ENCODE measurements at places on chromosomes 6 and 20. TPM values are rescaled to one million over a fixed set of nuclear protein-coding genes. Genes with fewer than 3 reads are reported as not detected.
A peak's percentile ranks its signal among the peaks of the same experiment; 100 is the strongest.

DNA sequence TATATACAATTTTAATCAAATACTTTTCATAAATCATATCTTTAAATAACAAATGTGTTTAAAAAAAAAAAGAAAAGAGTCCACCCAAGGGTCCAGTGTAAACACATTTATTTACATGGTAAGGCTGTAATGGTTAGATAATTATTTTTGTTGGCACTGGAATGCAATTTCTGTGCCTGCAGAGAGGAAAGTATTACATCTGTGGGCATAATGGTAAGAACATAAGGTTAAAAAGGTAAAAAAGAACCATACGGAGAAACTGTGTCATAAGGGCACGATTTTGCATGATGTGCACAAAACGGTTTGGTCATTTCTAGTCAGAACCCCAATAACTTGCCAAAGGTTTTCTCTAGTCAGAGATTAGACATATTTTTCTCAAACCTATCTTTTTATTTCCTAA is 54.3 kb downstream of the RWDD2A start:
- no peak for DNase-seq
- H3K27me3 ChIP-seq = no peaks in the 10 kb centered on the region
- H3K4me1 ChIP-seq = no peaks in the 10 kb centered on the region
- no peaks in the 10 kb centered on the region for H3K36me3 ChIP-seq
- H3K27ac ChIP-seq = no peak overlapping the region

Gene MYLK2
- not detected for total RNA-seq

Gene OGFRL1
- 28.9 TPM for total RNA-seq

Gene KHDRBS2
- 3.5 TPM for total RNA-seq

DNA sequence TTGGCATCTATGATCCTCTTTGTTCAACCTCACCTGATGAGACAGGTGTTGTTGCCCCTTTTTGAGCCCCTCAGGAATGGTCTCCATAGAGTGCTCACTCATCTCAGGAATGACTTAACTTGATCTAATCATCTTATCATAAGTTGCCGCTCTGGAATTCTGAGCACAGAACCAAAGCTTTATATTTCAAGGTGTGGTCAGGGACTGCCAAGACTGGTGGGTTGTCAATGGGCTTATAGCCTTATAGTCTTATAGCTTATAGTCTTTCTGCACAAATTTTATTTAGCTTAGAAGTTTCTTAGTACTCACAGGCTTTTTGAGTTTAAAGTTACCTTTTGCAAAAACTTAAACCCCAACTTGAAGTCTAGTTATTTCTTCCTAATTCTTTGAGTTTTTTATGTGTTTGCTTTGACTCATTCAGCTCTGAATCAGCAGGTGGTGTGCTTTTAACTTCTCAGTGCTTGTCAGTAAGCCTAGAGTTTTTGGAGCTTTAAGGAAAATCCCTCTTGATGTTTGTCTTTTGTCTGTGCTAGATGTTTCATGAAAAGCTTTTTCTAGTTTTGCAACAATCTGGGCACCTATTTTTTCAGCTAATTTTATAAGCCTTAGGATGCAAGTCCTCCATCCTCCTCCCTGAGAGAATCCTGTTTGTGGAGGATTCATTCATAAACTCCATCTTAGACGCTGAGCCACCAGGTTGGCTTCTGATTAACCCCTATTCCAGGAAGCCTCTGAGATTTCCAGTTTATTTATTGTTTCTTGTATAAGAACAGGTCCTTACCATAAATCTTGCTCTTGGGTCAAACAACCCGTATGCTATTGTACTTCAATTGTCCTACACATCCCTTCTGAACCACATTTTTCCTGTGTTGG is 72.3 kb upstream of the SSTR4 start:
- H3K27ac ChIP-seq = no peak overlapping the region
- H3K36me3 ChIP-seq = no peaks in the 10 kb centered on the region
- no peak overlapping the region for H3K4me3 ChIP-seq
- DNase-seq = no peak

- H3K4me3 ChIP-seq = no peak overlapping the region
- no peaks in the 10 kb centered on the region for H3K27me3 ChIP-seq
- DNase-seq = no peak
- H3K36me3 ChIP-seq = no peaks in the 10 kb centered on the region
- no peaks in the 10 kb centered on the region for H3K4me1 ChIP-seq
Observed at GRCh38 chr6:145329257-145329656, 406.1 kb downstream of the EPM2A start.

DNA sequence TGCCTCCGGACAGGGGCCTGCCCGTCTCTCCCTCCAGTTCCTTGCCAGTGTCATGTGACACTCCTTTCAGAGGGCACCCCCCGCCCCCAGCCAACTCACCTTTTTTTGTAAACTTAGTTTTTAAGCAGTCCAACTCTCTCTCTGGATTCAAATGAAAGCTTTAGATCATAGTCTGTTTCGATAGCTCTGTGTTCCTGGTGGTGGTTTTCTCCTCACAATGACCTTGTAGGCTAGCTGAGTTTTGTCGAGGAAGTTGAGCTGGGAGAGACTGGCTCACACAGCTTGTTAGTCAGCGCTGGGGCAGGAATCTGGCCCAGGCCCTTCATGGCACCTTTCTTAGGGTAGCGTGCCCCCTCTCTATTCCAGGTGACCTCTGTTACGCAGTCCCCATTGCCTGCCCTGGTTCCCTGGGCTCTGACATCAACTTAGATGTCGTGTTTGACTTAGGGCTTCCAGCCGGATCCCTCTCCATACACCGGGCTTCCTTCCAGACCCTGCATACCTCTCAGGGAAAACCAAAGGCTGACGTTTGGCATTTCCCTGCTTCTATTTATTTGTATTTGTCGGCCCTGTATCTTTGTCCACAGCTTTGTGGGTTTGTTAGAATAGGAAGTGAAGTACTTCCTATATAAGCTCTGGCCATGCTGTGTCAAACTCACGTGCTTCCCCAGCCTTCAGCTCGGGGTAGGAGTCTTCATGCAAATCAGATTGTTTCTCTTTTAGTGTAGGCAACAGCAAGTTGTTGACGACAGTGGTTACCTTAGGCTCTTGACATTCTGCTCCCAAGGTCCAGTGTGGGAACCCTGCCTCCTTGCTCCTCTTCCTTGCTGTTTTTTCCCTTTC is 12.7 kb downstream of the IGF2R start:
- H3K27me3 ChIP-seq = no peaks in the 10 kb centered on the region
- peak overlapping the region; percentile 82 for H3K27ac ChIP-seq
- no peaks in the 10 kb centered on the region for H3K36me3 ChIP-seq
- peaks cover 65% of the 10 kb centered on the region for H3K4me1 ChIP-seq

DNA sequence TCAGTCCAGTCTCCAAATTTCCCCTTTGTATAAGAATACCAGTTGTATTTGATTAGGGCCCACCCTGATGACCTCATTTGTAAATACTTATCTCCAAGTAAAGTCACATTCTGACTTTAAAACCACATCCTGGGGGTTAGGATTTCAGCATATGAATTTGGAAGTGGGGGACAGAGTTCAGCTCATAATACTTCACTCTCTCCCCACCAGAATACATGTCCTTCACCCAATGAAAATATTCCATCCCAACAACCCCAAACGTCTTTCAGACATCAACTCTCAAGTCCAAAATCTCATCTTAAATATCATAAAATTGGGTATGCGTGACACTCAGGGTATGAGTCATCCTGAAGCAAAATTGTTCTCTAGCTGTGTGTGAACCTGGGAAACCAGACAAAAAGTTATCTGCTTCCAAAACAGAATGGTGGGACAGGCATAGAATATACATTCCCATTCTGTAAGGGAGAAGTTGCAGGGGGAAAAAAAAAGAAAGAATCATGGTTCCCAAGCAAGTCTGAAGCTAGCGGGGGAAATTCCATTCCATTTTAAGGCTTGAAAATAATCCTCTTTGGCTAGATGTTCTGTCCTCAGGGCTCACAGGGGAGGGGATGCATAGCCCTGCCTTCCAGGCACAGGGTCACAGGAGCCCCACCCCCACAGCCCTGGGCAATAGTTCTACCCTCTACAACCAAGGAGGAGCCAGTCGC is 113.9 kb downstream of the ADAT2 start:
- H3K27me3 ChIP-seq = no peaks in the 10 kb centered on the region
- H3K4me1 ChIP-seq = no peaks in the 10 kb centered on the region
- H3K36me3 ChIP-seq = no peaks in the 10 kb centered on the region
- no peak overlapping the region for H3K27ac ChIP-seq

GRCh38 chr20:4840801-4841200 is 119.1 kb downstream of the PRND start:
- no peak overlapping the region for H3K4me3 ChIP-seq
- H3K36me3 ChIP-seq = no peaks in the 10 kb centered on the region
- no peak overlapping the region for H3K27ac ChIP-seq
- DNase-seq = no peak
- H3K27me3 ChIP-seq = no peaks in the 10 kb centered on the region
- H3K4me1 ChIP-seq = no peaks in the 10 kb centered on the region

GRCh38 chr6:170137911-170138910 is 152.7 kb downstream of the DLL1 start:
- H3K4me3 ChIP-seq = no peak overlapping the region
- no peaks in the 10 kb centered on the region for H3K36me3 ChIP-seq
- H3K27me3 ChIP-seq = peaks cover 15% of the 10 kb centered on the region

DNA sequence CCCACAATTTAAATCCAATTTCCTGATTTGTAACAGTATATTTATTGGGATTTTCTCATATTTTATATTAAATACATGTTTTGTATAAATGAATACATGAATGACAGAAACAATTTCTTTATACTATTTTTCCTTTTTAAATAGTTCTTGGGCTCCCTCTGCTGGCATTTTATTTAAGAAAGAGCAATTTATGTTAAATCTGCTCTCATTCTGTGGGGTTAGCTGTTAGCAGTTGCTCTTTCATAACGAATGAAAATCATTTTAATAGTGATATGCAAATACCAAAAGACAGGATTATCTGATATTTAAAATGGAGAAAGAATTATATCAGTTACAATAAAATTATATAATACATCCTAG is 118.3 kb downstream of the RALGAPA2 start:
- peaks cover 54% of the 10 kb centered on the region for H3K36me3 ChIP-seq
- H3K4me1 ChIP-seq = no peaks in the 10 kb centered on the region
- DNase-seq = no peak
- H3K27me3 ChIP-seq = no peaks in the 10 kb centered on the region
- H3K4me3 ChIP-seq = no peak overlapping the region
- peak overlapping the region; percentile 51 for H3K27ac ChIP-seq

DNA sequence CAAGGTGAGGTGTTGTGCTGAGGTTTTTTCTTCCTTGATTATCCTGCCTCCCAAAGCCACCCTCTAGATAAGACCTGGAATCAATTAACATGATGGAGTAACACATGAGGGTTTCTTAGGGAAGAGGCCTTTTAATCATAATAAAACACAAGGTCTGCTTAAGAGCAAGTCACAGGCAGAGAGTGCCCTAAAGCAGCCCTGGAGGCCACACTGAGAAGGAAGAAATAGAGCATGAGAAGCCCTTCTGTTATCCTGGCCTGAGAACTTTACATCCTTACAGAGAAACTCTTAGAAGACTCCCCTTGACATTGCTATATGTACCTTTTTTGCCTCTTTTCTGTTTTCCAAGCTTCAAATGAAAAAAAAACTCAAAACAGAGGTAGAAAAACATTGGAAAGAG is 132.3 kb downstream of the CEP57L1 start:
- no peaks in the 10 kb centered on the region for H3K4me1 ChIP-seq
- H3K4me3 ChIP-seq = no peak overlapping the region
- no peak overlapping the region for H3K27ac ChIP-seq
- DNase-seq = no peak
- no peaks in the 10 kb centered on the region for H3K27me3 ChIP-seq

DNA sequence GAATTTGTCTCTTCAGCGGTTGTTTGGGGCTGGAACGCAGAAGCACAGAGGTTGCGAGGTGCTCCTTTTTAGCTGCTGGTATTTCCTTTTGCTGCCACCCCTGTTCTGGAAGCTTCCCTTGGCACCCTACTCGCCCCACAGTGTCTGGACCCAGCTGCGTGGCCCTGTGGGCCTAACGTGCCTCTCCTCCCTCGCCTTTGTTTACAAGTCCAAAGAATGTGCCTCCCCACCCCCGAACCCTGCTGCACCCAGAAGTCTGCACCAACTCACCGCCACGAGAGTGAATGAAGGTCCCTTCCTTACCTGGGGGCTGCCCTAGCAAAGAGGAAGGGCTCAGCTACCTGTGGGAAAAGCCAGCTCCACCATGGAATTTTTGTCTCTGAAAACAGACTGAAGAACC is 139.7 kb upstream of the RPS6KA2 start:
- H3K27ac ChIP-seq = no peak overlapping the region
- no peaks in the 10 kb centered on the region for H3K4me1 ChIP-seq

Gene HMGA1
- 75.1 TPM for total RNA-seq

Gene TINAG
- not detected for total RNA-seq

DNA sequence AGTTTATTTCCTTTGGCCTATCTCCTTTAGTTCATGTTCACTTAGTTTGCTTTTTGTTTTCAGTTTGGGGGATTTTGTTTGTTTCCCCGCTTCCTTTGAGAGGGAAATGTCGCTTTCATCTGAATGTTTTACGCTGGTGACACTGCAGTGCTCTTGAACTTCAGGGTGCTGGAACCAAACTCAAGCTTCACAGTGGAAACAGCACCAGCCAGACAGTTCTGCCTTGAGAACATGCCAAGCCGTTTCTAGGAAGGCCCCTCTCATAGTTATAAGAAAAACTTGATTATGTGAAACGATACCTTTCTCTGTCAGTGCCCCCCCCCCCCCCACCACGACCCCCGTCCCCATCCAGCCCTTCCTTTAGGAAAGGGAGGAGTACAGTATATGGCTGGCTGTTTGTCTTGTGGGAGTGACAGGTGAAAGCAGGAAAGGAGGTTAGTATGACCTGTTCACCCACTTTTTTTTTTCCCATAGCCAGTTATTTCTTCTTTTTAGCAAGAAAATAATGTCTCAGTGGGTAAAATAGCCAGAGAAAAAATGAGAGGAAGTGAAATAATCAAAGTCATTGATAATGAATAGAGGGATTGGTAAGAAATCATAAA is 130.1 kb downstream of the LRRC1 start:
- no peak overlapping the region for H3K27ac ChIP-seq
- H3K27me3 ChIP-seq = no peaks in the 10 kb centered on the region
- no peaks in the 10 kb centered on the region for H3K36me3 ChIP-seq
- H3K4me3 ChIP-seq = no peak overlapping the region

- H3K27ac ChIP-seq = no peak overlapping the region
- no peaks in the 10 kb centered on the region for H3K36me3 ChIP-seq
- no peak overlapping the region for H3K4me3 ChIP-seq
- no peak for DNase-seq
Observed at GRCh38 chr6:76420094-76420493, 347.6 kb upstream of the IMPG1 start.

GRCh38 chr6:106300020-106300780 is 25.4 kb downstream of the ATG5 start:
- no peak overlapping the region for H3K27ac ChIP-seq
- no peaks in the 10 kb centered on the region for H3K4me1 ChIP-seq
- no peak for DNase-seq
- H3K36me3 ChIP-seq = peaks cover 6% of the 10 kb centered on the region

DNA sequence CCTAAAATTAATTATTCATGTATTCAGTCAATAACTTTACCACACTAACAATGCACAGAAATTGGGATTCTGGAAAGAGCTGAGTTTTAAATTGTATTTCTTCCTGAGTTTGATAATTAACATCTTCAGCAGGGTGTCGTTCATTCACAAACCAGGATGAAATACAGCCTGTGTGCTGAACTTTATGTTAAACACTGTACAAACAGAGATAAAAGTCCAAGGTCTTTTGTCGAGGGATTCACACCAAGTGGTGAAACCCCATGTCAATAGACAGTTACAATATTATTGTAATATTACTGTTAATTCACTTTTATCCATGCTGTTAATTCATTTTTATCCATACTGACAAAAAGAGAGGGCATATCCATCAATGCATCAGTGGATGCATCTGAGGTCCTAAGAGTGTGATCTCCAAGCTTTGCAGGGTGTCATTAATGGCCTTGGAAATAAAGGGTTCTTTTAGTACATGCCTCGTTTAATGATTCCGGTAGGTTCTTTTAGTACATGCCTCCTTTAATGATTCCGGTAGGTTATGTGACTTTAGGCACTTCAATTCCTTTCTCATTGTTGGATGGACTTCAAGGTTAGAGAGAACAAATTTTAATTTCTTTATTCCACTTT is 234.3 kb downstream of the PLCB1 start:
- no peaks in the 10 kb centered on the region for H3K36me3 ChIP-seq
- DNase-seq = no peak
- H3K4me1 ChIP-seq = no peaks in the 10 kb centered on the region

Measured in left lung (tissue), 14 donors.